Left lung (tissue), 14 donors: ENCODE measurements at places on chromosomes 12 and 14. TPM values are rescaled to one million over a fixed set of nuclear protein-coding genes. Genes with fewer than 3 reads are reported as not detected.

GRCh38 chr12:108169708-108170107 is 40.6 kb downstream of the WSCD2 start:
- no peak for DNase-seq

DNA sequence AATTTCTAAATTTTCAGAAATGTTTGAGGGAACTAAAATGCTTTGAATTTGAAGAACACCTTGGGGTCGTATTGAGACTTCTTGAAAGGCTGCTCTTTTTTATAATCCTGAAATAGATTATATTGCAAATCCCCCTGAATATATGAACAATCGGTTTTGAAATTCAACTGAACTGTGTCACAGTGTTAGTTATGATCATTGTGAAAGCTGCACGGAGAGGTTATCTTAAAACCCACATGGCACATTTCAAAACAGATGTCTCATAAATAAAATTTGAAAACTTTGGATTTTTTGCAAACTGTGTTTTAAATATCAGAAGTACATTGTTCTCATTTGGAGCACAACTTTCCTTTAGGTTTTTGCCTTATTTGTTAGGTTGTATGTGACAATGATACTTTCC is 218.4 kb downstream of the TMEM117 start:
- no peak for DNase-seq

DNA sequence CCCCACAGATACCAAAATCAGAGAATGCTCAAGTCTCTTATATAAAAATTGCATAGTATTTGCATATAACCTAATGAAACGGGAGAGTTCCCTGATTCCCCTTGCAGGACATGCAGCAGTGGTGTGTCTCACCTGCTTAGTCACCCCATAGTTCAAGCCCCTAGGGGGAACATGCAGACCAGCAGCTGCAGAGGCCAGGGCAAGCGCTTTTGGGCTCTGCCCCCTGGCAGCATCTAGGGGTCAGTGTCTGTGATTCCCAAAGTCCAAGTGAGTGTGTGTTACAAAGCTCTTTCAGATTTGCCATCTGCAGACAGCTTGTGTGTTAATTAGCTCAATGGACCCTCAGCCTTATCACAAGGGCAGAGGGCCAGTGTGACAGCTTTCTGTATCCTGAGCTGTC is 110.1 kb downstream of the DNAI7 start:
- DNase-seq, result no peak

DNA sequence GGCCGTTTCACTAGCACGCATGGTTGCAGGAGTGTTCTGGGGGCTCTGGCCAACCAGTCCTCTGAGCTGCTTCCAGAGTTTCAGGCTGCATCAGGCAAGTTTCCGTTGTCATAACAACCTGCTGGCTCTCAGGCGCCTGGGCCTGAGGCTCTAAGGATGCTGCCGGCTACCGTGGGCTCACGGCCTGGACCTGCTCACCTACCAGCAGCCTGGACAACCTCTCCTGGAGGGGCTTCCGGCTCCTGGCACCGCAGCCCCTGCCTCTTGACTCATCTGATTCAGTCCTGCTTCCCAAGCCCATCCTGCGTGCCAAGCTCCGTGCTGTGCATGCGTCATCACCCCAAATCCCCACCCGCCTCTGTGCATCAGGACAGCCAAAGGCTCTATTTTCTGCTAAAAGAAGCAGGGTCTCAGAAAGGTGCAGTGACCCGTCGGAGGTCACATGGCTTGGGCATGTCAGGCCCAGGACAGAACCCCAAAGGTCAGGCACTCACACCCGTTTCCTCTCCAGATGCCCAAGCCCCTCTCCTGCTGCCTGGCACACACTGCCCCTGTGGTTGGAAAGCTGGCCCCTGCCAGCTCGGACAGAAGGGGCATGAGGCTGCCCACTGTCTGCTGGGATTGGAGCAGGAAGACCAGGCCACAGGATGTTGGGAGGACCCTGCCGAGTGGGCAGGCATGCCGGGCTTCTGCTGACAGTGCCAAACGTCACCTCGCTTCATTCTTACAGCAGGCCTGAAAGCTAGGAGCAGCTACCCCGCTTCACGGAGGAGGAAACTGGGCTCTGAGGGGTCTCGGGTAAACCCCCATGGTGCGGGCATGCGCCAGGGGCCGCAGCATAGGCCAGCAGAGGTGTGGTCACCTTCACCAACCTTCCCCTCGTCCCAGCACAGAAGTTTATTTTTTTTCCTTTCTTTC is 5.7 kb downstream of the BEGAIN start:
- DNase-seq, result no peak

GRCh38 chr12:64583771-64584421 is 26.4 kb upstream of the RASSF3 start:
- DNase-seq, result peak; percentile 8

GRCh38 chr14:74763803-74764531 is 851 bp downstream of the YLPM1 start:
- DNase-seq, result peak; percentile 32

DNA sequence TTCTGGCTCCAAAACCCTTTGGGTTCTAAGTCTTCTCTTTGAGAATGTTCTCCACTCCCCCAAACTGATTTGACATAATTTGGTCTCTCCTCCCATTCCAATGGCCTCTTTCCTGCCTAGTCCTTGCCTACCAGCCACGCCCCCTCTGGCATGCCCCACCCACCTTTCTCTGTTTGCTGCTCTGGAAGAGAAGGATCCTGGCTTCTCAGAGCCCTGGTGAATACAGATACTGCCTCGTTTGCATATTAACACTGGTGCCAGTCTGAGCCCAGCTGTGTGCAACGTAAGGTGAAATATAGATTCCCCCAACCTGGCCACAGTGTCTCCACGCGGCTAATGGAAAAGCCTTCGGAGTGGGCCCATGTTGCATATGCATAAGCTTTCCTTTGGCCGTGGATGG is 79.7 kb downstream of the PAPOLA start:
- no peak for DNase-seq

- DNase-seq, result no peak
These were observed 68.9 kb upstream of the SAV1 start for GRCh38 chr14:50736932-50737419.

DNA sequence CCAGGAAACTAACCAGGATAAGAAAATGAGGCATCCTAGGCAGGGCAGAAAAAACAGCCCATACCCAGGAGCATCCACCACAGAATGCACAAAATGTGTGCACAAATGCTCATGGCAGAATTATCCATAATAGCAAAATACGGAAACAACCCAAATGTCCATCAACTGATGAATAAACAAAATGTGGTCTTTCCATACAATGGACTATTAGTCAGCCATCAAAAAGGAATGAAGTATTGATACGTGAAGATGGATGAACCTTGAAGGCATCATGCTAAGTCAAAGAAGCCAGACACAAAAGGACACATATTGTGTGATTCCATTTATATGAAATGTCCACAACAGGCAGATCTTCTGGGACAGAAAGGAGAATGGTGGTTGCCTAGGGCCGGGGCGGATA is 19.1 kb downstream of the HRK start:
- DNase-seq, result no peak

Gene HNF1A
- total RNA-seq, result 0.10 TPM

Gene LEMD3
- 26.5 TPM for total RNA-seq
